ENCODE measurements at places on chromosomes 4 and X.
A peak's percentile ranks its signal among the peaks of the same experiment; 100 is the strongest.

DNA sequence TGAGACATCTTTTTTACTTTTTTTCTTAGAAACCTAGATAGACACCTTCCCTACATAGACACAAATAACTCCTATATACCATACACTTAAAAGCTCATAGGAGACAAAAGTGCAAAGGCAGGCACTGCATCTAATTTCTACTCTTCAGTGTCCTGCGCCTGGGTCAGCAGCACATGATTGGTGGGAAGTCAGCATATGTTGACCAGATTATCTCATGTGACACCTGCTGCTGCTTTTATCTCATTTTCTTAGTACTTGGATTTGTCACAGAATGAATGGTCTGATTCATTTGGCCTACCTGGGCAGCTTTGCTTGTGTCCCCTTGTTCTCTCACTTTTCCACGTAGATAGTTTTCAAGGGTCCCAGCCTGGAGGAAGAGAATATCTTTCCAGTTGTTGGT is 24.9 kb upstream of the LNX1 start:
- no peak for DNase-seq

DNA sequence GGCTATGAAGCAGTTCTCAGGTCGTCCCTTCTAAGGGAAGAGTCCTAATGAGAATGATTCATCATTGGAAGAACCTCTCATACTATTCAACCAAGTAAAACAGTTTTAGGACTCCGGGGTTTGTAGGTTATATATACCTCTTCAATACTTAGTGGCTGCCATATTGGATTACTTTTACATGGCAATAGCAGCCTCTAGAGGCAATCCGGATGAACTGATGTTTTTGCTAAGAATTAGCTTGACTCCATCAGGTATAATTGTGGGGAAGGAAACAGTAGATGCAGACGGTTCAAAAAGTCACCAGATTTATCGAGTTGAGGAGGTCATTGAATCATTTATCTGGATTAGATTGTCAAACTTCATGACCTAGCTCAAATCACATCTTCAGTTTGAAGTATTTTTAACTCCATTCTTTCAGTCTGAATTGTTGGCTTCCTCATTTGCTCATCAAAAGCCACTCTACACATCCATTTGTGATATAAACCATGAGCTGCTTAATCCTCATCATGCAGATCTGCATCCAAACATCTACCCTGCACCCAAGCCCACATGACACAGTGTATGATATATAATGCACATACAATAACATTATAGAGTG is 28.4 kb downstream of the GUCY1B1 start:
- DNase-seq = peak; percentile 33

DNA sequence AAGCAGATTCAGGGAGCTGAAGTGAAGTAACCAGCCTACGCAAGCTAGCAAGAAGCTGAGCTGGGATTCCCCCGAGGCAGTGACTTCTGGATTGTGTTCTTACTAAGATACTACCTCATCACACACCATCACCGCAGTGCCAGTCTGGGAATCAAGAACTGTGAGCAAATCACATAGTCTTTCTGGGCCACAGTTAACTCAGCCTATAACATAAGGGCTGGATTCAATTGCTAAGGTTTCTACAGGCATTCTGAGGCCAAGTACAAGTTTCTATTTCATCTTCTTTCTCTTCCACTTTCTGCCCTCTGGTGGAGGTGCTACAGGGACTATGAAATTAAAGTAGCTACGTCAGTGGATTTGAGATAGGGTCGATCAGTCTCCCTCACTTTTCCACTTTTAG is 1.4 kb upstream of the CORIN start:
- peak; percentile 41 for DNase-seq

DNA sequence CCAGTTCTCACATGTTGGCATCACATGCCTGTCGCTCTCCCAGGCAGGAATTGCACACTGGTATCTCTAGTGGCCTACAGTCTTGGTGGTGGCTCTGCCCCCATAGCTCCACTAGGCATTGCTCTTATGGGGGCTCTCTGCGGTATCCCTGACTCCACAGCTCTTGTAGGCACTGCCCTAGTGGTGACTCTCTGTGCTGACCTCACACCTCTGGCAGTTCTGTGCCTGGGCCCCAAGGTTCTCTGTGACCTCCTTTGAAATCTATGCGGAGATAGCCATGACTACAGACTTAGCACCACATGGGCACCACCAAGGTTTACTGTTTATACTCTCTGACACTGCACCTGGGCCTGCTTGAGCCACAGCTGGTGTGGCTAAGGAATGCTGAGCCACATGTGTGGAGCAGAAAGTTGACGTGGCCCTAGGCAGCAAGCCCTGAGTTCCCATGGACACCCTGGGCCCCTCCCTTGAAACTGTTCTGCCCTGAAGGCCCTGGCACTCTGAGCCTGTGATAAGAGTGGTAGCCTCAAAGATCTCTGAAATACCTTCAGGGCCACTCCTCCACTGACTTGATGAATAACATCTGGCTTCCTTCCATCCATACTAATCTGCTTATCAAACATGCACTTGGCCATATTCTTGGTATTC is 8.0 kb downstream of the SLC9B1 start:
- no peak for DNase-seq

- no peak for DNase-seq
Observed at GRCh38 chr4:85067342-85067741, 100.9 kb upstream of the WDFY3 start.

- no peak for DNase-seq
Observed at GRCh38 chr4:25654031-25654970, 1.4 kb upstream of the SLC34A2 start.

- no peak for DNase-seq
Observed at GRCh38 chr4:38989487-38989886, 42.7 kb downstream of the TMEM156 start.

GRCh38 chr4:155565776-155566175 is 100.9 kb upstream of the GUCY1A1 start:
- no peak for DNase-seq

- no peak for DNase-seq
Observed at GRCh38 chr4:152430507-152430906, 105.4 kb downstream of the FBXW7 start.

- DNase-seq = no peak
Observed at GRCh38 chr4:7759635-7760034, 180.0 kb downstream of the AFAP1 start.

DNA sequence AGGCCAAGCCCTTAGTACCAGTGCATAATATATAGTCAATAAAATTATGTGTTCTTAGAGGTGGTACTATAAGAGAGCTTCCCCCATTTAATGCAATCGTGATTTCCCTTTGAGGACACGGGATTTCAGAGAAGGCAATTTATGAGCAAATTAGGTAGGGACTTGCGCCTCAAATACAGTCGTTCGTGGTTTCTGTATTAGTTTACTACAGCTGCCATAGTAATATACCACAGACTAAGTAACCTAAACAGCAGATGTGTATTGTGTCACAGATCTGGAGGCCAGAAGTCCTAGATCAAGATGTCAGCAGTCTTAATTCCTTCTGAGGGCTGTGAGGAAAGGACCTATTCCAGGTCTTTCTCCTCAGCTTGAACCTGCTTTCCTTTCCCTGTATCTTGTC is 1.5 kb upstream of the PUDP start:
- DNase-seq = no peak

DNA sequence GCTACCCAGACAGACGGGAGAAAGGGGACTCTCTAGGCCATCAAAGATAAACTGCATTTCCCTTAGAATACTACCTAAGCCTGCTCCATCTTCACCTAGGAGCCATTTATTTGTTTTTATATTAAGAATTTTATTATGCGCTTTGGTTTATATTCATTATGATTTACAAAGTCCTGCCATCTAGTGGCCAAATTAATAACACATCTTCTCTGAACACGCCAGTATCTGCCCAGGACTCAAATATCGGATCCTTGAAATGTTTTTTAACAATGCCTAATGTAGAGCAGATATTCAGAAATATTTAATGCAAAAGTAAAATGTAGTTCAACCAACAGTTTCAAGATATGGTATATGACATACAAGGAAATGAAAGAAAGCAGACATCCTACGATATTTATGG is 20.8 kb upstream of the PRPS2 start:
- no peak for DNase-seq

- no peak for DNase-seq
Observed at GRCh38 chr4:123163501-123163900, 233.1 kb upstream of the SPRY1 start.

GRCh38 chr4:150501009-150501727 is 80.8 kb upstream of the MAB21L2 start:
- no peak for DNase-seq

DNA sequence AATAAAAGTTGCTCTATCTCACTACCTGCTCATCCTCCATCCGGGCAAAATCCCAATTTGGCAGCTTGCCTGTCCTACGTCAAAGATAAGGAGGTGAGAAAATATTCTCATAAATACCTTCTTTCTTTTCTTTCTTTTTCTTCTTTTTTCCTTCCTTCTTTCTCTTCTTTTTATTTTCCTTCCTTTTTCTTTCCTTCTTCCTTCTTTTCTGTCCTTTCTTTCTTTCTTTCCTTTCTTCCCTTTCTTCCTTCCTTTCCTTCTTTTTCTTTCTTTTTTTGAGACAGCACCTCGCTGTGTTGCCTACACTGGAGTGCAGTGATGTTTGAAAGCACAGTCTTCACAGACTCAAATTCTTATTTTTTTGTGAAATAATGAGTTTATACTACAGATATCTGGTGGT is 38.6 kb upstream of the NKAP start:
- DNase-seq = no peak

GRCh38 chrX:1592470-1593142 is 1.2 kb downstream of the AKAP17A start:
- peak; percentile 28 for DNase-seq

Data from activated CD4-positive, alpha-beta T cell treated with anti-CD3 and anti-CD28 coated beads, Interleukin-2, amount 10 ng/mL, durations not matched to agents 7 days and 5 days (primary cell).